ENCODE measurements at places on chromosomes 11 and 22.

DNA sequence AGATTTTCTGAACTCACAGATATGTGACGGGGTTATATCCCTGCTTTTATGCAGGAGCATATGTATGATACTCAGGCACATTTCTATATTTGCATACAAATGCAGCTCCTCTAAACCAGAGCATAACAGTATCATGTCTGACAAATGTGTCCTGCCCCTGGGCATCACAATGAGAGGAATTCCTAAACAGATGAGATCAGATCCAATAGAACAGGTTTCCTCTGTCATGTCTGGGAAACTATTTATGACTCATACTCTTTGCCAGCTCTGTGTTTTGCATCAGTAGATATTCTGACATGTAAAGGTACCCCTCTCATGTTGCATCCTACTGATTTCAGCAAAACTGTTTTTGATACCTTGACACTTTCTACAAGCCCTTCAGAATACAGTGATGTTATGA, 29.4 kb downstream of the SYT9 start:
- DNase-seq = no peak

GRCh38 chr22:45612451-45612901, 59.2 kb upstream of the ATXN10 start:
- no peak for DNase-seq

- DNase-seq = peak; percentile 97
Measured at GRCh38 chr11:63671322-63672155, at the start of gene ATL3. Gene ATL3, minus strand, starts transcription at chr11:63671376. Its CDS starts 41 bp downstream, at chr11:63671335.

- DNase-seq = no peak
Measured at GRCh38 chr11:112997857-112998466, 36.7 kb downstream of the NCAM1 start.

DNA sequence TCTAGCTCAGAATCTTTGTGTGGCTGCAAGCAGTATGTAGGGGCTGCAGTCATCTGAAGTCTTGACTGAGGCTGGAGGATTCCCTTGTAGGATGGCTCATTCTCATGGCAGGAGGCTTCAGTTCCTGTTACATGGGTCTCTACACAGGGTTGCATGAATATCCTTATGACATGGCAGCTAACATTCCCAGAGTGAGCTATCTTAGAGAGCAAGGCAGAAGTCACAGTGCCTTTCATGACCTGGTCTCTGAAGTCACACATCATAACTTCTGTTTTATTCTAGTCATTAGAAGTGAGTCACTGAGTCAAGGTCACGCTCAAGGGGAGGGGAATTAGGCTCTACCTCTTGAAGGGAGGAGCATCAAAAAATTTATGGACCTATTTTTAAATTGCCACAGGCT, 10.3 kb upstream of the SPON1 start:
- no peak for DNase-seq

DNA sequence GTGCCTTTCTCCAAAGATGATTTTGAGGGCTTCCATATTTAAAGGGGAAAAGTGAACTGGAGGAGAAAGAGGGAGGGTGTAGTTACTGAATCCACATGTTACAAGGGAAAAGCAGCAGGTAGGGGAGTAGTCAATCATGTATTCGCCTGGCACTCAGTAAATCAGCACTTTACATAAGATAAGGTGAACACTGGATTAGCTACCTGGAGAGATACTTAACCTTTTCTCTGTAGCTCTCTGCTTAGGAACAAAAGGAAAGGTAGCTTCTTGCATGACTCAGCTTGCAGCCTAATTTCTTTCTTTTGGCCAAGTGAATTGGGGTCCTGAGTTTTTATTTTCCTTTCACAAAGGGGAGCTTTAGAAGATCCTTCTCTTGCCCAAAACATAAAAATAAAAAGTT, 43.3 kb upstream of the PHF21B start:
- DNase-seq = no peak

DNA sequence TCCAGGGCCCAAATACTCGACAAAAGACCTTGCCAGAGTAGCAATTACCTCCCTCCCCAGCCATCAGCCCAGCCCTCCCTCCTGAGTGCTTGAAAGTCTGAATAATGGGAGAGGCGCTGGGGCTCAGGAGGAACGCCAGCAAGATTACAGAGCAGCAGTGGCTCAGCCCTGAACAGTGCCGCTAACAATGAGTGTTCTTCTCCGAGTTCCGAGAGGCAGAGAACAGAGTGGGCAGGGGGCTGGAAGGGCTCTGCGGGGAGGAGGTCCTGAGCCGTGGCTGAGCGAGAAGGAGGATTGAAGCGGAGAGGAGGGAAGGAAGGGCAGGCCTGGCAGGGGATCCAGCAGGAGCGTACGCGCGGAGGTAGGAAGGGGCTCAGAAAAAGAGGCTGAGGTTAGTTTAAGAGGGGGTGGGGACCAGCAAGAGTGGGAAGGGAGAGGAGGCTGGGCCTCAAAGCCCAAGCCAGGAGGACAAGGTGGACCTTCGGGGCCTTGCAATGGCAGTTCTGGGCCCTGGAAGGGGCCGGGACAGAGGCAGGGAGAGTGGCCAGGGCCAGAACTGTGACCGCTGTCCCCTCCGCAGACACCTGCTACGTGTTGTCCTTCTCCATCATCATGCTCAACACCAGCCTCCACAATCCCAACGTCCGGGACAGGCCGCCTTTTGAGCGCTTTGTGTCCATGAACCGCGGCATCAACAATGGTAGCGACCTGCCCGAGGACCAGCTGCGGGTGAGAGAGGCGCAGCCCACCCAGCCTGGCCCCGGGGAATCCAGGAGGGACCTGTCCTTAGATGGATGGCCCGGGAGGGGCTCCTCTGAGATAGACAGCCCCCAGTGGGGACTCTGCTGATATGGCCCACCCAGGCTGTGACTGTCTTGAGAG, 20.6 kb downstream of the CYTH4 start:
- no peak for DNase-seq

DNA sequence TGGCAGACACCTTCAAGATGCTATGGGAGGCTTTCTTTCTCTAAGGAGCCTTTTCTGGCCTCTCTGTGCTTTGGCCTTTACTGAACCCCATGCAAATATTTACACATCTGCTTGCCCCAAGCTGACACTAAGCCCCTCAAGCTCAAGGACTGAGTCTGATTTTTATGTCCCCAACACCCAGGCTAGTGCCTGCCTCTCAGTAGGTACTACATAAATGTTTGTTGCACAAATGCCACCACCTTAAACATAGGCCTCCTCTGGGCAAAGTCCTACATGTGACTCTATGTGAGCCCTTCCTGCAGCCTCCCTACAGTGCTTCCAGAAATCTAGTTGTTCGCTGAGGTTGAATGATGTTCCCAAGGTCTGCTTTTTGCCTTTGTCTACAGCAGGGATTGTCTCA, 187.6 kb downstream of the DBX1 start:
- no peak for DNase-seq

DNA sequence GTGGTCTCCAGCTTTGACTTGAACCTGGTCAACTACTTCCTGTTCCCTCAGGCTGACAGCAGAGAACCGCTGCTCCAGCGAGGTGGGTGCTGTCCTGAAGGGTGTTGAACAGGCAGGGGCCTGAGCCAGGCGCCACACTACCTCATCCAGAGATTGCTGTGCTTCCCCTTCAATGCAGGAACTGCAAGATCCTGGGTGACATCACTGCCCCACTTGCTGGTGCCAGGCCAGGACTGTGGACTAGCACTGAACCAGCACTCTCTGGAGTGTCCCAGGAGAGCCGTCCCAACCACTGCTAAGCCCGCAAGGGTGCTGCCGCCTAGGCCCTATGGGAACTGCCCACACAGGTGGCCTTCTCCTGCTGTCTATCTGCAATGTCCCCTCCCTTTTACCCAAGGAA, 51.7 kb downstream of the GAB4 start:
- DNase-seq = no peak

- peak; percentile 77 for DNase-seq
Measured at GRCh38 chr22:38317995-38318715, 922 bp upstream of the CSNK1E start.

GRCh38 chr11:112042161-112042960, 17.2 kb downstream of the DLAT start:
- peak; percentile 54 for DNase-seq

DNA sequence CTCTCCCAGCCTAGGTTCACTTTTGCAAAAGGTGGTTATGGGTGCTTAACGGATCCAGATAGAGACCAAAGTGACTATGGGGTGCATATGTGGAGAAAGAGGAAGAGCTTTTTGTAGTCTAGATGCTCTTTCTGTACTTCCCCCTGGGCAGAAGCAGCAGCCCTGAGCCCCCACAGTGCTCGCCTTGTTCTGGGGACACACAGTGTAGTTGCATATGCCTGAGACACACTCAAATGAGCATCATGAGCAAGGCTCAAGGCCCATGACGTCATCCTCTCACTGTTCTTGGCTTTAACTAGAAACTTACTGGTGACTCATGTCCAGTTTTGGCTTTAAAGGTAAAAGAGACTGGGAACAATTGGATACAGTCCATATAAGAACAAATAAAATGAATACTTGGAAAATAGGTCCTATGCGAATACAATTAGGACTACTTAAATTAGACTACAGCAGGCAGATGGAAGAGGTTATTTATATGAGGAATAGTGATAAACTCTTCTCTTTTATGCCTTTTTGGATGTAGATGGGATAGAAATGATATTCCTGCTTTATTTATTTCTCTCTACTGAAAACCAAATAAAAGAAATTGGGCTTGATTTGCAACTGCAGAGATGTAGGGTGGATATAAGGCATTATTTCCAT, 20.1 kb upstream of the PEX26 start:
- peak; percentile 18 for DNase-seq

- no peak for DNase-seq
Measured at GRCh38 chr11:117875382-117876058, 938 bp downstream of the FXYD6 start.

DNA sequence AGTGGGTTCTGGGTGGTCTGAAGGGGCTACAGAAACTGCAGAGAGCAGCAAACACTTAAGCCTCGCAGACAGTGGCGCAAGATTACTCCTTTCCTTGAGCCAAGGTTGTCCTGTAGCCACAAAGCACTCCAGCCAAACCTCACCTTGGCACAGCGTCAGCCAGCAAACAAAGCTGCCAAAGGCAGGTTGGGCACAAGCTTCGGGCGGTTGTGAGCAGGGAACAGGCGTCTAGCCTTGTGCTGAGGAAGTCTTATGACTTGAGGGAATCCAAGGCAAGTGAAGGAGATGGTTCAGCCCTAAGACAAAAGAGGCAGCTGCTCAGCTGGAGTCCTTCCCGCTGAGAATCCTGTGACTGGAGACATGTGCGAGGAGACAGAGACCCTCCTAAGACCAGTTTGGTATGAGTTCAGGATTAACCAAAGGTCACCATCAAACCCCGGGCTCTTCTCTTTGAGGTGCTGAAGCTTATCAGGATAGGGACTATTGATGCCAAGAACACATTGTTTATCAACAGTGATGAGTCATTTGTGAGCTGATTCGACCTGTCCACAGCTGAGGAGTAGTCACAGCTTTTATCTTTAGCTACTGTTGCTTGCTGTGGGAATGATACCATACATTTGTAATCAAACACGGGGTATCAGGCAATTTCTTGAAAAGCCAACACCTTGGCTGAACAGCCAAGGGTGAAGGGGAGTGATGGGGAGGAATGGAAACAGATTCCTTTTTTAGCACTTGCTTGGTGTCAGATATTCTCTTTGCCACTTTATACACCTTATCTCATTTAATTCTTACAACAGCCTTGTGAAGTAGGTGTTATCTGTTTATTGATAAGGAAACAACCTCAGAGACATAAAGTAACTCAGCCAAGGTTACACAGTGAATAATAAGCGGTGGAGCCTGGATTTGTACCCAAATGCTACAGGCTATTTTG, 4.6 kb downstream of the ADM start:
- no peak for DNase-seq

DNA sequence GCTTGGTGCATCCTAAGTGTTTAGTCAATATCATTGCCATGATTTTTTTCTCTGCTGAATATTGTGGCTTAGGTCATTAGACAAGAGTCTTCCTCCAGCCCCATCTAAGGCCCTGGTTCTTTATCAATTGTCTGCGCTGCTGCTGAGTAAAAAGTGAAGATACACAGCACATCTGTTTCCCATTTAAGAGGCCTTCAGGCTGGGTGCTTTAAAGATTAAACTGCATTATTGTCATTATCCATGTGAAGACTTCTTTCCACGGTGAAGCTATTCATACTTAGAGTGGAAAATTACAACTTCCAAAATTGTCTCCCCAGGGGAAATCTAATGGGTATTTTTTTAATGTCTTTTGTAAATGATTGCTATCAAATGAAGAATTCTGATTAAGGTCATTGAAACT, 719.8 kb upstream of the LRRC4C start:
- DNase-seq = no peak

- no peak for DNase-seq
Measured at GRCh38 chr11:57290288-57290687, 34.5 kb downstream of the TNKS1BP1 start.

DNA sequence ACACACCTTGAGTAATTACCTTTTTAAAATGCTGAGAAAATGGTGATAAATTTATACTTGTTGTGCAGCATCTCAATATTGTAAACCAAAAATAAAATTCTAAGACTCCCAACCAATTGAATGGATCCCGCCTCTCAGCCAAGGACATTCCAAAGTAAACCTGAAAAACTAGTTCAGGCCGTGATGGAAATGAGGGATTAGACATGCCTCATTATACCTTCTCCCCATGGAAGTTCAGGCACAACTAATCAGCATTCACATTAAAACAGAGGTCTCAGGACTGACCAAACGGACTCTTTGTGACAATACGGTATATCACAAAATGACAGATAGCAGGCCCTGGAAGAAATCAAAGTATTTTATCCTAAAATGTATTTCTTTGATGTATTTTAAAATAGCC, 907.4 kb upstream of the RAG2 start:
- DNase-seq = no peak

- DNase-seq = no peak
Measured at GRCh38 chr11:27497911-27498310, 8.7 kb downstream of the LIN7C start.

DNA sequence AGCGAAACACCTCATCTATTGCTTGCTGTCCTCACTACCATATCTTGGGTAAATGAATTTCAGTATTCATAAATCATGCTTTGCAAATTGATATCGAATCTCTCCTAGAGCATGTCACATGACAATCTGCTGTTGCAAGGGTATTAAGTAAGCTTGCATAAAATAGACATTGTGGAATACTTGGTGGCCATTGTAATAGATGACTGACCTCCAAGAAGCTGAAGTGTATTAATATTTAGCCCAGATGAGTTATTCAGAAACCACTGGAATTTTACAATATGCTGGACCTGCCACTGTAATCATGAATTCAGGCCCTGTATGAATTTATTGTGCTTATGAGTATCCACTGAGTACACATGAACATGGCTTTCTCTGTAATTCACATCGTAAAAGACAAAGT, 289.7 kb upstream of the ARHGAP42 start:
- no peak for DNase-seq

- peak; percentile 85 for DNase-seq
Measured at GRCh38 chr11:35107861-35108260, 31.1 kb upstream of the CD44 start.

DNA sequence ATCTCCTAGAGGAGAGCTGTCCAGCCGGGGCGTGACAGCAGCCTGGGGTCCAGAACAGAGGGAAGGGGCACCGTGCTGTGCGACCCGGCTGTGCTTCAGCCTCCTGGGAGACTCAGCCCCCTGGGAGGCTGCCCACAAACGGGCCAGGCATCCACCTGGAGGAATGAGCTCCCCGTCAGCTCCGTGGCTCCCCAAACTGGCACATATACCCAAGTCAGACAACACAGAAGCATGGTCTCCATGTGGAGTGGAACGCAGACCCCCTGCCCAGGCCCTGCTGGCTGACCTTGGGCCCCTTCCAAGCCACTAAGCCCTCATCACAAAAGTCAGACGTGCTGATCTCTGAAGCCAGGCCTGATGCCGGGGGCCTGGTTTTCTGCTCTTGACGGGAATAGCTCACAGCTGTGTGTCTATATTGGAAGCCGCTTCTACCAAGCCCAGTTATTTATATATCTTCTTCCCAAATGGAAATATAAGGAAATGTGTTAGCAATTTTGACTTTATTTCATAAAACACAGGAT, 91.7 kb downstream of the BRD1 start:
- no peak for DNase-seq

GRCh38 chr11:113632981-113633380, 73.1 kb downstream of the TMPRSS5 start:
- DNase-seq = no peak

All from KBM-7 (cell line).